ENCODE measurements at places on chromosomes 4 and X.

DNA sequence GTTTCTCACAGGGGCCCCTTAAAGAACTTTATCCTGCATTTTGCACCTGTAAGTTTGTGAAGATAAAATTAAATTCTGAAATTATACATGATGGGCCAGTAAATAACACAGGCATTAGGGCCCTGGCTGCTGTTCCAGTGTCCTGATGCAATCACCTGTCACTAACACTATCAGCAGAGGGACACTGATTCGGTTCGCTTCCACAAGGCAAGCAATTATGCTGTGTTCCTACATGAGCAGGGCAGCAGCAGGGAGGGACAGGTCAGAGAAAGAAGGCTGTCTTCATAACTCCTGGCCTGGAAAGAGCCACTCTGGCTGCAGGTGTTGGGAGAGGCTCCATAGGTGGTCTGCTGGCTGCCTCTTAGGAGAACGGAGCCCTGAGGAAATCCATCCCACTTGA, 487.3 kb downstream of the MID1IP1 start:
- no peak for DNase-seq

GRCh38 chr4:38764277-38764676, 18.5 kb downstream of the TLR10 start:
- no peak for DNase-seq

GRCh38 chr4:1244978-1245471, 3.9 kb downstream of the CTBP1 start:
- no peak for DNase-seq

- peak; percentile 15 for DNase-seq
Measured at GRCh38 chr4:170420255-170420693, 330.5 kb upstream of the AADAT start.

- peak; percentile 62 for DNase-seq
Measured at GRCh38 chrX:19670321-19670750, 155.0 kb upstream of the MAP3K15 start.

DNA sequence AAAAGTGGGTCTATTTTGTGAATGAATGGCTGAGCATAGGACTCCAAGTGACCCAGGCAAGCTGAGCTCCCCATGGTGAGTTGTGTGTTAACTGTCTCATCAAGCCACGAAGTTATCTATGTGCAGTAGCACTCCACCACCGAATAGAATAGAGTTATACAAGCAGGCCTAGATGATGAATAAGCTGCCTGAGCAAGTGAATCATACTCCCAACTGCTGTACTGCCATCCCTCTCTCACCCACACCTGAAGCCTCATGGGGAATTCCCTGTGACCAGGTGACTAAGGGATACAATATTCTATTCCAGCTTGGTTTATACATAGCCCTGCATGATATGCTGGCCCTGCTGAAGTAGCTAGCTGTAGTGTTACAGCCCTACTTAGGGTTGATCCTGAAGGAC, 38.7 kb downstream of the KDM5C start:
- DNase-seq: peak; percentile 47

GRCh38 chr4:793093-793861, 32.7 kb downstream of the CPLX1 start:
- no peak for DNase-seq

DNA sequence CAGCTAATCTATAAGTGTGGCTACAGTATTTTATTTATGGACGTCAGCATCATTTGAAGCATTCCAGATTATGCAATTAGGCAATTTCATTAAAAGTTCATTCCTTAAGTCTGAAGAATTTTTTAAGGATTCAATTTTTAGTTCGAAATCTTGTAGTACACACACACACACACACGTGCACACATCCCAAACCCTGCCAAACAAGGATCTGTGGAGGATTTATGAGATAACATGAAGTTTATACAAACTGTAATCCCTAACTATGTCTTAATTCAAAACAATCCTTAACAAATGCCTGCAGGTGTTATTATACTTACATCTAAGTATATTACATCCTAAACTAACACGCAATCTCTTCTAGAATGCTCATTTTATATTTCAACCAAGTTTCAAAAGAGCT, 105.8 kb downstream of the ELOVL6 start:
- no peak for DNase-seq

- peak; percentile 85 for DNase-seq
Measured at GRCh38 chr4:155392481-155393184, 15.9 kb upstream of the MAP9 start.

GRCh38 chrX:73490661-73491060, 43.8 kb downstream of the CDX4 start:
- DNase-seq: no peak

- DNase-seq: no peak
Measured at GRCh38 chrX:75784680-75785491, at the start of gene MAGEE2. Gene MAGEE2 (minus strand): TSS chrX:75785254. CDS start chrX:75785051, 203 bp downstream.

DNA sequence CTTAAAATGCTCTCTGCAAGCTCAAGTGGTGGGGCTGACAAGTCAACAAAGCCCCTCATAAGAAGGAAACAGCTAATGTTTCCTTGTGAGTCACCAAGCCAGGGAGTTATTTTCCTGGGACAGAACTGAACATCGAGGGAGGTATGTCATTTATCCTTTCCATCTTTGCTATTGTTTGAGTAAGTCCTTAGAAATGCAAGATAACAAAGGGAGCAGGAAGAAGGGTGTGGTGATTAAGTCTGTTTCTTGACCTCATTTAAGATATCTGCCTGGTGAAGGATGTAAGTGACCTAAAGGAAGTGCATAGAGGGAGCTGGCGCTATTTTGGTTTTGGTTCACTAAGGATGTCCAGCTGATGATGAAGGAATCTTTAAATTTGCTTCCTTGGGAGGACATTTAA, 39.9 kb downstream of the ATG4A start:
- peak; percentile 37 for DNase-seq

DNA sequence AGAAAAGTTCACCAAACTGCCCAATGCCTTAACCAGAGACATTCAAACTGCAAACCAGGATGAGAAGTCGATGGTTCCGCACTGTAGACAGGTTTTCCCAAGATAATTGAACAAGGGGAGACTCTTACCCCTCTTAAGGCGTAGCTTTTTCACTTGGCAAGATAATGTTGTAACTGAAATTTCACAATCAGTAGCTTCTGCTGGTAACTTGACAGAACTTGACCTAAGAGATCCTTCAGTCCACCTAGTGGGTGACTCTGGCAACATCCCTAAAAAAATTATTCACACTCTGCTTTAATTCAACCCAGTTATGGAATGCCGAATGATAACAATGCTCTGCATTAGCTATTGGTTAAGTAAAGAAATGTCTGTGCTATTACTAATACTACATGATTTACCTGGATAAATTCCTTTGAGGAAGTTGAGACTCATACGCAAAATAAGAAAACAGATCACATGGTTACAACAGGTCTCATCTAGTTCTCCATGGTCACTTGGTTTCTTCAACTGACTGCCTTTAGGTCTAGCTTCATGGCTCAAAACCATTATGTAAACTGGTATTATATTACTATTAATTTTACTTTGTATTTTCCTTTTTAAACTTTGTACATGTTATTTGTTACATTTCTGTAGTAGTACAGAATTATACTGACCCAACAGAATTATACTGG, 9.1 kb downstream of the ELF2 start:
- DNase-seq: peak; percentile 39

GRCh38 chr4:7703688-7704087, 236.0 kb downstream of the AFAP1 start:
- no peak for DNase-seq

- no peak for DNase-seq
Measured at GRCh38 chrX:56130031-56130430, 102.1 kb upstream of the KLF8 start.

DNA sequence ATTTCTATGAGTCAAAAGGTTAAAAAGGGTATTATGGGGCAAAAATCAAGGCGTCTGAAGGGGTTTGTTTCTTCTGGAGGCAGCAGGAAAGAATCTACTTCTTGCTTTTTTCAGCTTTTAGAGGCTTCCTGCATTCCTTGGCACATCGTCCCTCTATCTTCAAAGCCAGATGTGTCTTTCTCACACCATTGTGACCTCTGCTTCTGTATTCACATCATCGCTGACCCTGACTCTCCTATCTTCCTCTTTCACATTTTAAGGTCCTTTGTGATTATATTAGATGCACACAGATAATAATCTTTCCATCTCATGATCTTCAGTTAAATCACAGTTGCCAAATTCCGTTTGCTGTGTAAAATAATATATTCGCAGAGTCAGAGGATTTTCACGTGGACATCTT, 112.7 kb downstream of the PPP4R3C start:
- DNase-seq: no peak

DNA sequence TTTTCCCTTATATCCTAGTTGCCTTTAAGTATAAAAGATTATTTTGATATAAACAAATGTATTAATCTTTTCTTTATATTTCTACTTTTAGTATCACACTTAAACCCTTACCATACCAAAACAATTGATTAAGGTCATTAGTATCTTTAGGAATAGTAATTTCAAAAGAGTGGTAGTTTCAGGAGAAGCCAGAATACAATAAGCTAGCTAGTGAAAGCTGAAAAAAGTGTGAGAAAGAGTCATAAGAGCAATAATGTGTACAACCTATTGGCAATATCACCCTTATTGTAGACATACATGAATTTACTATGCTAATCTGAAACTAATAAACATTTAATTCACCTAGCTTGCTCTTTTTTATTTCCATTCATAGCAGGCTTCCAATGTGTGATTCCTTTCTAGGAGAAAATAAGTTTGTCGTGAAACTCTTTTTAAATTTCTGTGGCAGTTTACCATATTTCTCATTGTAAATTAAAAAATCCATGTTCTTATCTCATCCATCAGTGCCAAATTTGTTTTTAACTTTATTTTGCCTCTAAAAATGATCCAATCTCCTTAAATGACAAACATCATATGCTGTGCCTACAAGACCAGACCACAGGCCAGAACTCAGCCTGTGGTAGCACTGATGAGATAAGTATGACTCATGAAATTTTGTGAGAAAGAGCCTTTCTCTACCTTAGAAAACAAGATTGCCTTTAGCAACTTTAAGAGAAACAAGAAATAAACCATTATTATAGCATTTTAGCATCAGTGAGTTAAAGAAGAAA, 8.1 kb downstream of the NEK1 start:
- DNase-seq: peak; percentile 64

DNA sequence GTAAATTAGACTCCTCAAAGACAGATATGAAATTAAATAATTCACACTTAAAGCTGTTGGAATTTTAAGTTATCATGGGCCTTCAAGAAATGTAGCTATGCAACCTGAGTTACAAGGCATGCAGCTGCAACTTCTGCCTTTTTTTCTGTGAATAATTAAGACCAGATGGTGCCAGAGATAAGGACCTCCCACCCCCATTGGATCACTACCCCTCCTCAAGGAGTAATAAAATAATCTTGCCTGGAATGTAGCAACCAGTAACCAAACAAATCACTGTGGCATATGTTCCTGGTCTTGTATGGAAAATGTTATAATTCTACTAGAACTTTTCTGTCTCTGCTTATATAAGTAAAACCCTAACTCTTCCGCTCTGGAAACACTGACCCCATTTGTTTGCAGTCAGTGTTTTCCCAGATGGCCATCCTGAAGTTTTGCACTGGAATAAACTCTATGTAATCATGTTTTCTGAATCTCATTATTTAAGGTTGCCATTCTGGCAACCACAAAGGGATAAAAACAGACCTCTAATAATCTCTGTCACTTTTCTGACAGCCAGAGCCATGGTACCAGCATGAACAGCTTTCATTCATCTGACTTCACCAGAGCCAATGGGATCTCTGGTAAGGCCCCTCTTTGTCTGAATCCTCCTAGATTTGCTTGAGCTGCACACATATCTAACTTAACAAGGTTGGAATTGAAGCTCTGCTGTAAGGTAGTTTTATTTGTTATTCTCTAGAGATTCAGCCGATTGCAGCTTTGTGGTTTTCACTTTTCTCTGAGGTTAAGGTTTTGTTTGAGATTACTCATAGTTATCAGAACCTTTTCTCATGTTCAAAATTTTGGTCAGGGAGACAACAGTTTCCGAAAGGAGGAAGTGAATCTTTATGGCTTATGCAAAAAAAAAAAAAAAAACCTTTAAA, 274.6 kb downstream of the NAF1 start:
- DNase-seq: no peak

DNA sequence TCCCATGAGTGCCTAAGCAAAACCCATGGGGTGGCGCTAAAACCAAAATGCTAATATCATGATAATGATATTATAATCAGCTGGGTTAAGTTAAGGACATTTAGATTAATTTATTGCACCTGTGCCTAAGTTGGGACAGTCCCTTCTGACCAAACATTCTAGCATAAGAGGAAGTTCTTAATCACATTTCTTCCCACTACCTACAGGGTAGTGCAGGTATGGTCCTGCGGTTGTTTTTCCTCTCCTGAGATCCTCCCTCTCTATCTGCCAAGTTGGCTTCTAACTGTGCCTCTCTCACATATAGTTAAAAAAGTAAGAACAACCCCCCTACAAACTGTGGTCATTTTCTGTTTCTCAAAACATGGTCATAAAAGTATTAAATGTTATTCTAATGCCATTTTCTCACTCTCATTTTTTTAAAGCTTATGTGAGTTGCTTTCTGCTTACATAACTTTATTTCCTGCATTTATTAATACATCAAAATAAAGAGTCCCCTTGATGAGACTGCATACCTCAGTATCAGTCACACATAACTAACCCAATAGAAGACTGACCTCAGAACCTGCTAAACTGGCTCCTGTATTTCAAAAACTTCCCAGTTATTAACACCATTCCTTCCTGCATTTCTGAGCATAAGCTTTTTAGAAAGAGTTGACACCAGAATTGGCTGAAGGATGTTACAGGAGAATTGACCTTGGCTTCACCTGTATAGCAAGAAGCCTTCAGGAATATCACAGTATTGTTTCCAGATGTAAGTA, 1332.5 kb downstream of the FSTL5 start:
- DNase-seq: no peak

DNA sequence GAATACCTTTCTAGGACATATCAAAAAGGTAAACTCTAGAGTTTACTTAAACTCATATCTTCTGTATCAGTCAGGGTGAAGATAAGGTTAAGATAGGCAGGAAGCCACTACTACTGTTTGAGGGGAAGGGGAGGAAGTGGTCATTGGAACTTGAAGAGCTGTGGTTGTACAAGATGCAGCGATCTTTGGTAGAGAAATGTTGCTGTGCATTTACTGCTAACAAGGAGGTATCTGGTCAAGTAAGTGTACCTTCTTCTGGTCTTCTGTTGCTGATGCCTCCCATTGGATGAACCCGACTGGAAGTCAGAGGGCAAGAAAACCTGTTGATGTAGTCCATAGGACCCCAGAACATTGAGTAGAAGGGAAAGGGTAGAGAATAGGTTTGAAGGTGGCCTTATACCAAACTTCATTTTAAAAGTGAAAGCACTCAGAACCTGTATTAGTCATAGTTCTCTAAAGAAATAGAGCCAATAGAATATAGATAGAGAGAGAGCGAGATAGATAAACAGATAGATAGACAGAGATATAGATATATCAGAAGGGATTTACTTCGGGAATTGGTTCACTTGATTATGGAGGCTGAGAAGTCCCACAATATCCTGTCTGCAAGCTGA, 47.9 kb upstream of the TSPAN5 start:
- no peak for DNase-seq

DNA sequence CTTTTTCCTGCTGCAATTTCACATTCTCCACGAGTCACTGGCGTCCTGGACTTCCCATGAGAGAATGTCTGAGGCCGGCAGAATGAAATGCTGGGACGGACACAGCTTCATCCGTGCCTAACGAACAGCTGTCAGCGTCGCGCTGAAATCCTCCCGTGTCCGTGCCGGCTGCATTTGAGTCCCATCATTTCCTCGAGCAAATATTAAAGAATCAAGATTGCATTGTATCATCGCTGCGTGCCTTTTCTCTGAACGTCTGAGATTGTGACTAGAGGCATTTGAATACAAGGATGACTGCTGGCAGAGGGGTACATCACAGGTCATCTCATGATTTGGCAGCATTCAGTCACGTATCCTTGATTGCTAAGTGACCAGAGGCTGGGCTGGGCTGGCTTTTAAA, 279.9 kb downstream of the ASMT start:
- no peak for DNase-seq

GRCh38 chrX:72644946-72645345, 69.2 kb downstream of the PHKA1 start:
- DNase-seq: no peak

Measured in foreskin fibroblast (primary cell).